Mammary epithelial cell (primary cell): ENCODE measurements at places on chromosomes 4 and X.

DNA sequence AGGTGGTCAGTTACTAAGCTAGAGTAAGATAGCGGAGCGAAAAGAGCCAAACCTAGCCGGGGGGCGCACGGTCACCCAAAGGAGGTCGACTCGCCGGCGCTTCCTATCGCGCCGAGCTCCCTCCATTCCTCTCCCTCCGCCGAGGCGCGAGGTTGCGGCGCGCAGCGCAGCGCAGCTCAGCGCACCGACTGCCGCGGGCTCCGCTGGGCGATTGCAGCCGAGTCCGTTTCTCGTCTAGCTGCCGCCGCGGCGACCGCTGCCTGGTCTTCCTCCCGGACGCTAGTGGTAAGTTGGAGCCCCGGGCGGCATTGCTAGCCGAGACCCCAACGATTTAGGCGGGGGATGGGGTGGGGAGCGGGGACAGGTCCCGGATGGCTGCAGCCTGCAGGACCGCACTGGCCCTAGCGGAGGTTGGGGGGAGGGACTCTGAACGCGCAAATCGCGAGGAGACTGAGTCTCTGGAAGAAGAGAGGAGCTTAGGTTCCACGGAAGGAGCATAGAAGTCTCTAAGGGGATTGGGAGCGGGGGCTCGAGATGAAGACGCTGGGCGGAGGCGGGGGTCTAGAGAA, 573 bp downstream of the HTR2C start:
- DNase-seq: no peak

- DNase-seq: no peak
Measured at GRCh38 chr4:139455126-139455538, 1.2 kb downstream of the RAB33B start.

DNA sequence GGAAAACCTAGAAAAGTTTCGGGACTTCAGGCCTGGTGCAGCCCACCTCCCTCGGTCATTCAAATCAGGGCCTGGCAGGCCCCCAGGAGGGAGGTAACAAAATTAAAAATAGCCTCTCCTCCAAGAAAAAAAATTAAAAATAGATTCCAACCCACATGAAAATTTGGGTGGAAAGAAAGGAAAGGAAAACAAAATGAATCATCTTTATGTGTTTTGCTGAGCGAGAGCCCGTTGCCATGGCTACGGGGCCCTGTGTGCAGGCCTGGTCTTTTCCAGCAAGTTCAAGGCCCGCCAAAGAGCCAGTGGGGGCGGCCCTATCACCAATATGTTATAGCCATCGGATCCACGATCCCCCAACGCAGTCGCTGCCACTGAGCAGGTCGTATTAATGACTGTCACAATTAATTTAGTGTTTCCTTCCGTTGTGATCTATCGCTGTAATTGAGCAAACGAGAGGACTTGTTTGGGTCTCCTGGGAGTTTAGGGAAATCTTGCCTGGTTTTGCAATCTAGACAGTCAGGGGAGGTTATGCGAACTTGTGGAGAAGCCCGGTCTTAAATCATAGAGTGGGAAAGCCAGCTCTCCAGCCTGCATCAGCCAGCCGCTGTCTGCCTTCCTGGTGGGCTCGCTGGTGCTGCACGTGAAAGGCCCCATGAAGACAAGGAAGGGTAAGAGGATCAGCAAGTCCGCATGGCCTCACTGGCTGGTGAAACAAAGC, 452.4 kb downstream of the BCOR start:
- DNase-seq: peak; percentile 15

DNA sequence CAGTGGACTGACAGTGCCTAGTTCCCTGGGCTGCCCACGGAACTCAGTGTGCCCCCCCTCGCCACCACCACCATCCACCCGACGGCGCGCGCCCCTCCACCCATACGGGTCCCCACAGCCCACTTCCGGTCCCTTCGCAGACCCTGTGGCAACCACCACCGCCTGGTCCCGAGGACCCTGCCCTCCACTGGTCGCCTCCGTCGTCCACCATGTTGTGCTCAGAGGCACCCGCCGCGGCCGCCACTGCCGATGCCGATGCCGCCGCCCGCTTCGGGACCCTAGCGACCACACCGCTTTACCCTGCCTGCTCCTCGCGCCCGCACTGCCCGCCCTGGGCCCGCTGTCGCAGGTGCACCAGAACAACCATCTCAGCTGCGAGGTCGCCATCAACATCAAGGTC, 66.5 kb upstream of the LANCL3 start:
- no peak for DNase-seq

- DNase-seq: peak; percentile 1
Measured at GRCh38 chr4:137707626-137708025, 175.3 kb upstream of the PCDH18 start.

DNA sequence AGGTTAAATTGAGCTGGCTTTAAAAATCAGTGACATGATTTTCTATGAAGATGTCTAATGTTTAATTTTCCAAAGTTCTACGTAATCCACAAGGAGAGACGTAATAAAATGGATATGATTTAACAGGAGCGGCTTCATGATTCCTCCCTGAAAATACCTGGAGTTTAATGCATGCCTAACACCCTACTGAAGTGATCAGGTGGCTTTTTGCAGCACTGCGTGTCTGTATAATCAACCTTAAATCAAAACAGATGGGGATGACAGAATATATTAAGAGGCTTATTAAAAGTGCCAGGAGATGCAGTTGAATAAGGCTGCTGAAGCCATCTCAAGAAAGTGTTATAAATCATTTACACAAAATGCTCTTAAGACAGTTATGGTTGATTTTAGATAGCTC, 112.4 kb upstream of the TLR3 start:
- no peak for DNase-seq

DNA sequence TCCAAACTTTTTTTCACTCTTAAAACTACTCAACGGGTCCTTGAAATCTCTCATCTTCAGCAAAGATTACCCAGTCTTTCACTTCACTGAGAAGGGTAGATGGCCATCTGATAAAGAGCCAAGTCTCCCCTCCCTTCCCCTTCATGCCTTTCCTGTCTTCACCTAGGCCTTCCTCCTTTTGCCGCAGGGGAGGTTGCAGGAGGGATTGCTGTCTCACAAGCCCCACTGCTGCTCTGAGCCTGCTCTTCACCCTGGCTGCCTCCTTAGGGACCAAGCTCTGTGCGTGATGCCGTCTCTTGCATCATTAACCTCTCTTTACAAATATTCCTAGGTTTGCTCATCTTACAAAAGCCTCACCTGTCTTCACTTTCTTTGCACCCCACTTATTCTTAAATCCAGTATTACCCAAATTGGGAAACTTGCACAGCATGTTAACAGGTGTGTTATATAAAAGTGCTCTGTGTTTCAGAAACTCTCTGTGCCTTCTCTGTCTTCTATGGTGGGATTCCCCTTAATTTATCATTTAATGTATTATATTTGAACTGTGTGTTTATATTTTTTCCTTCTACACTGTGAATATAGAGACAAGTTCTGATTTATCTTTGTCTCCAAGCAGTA, 3.8 kb downstream of the ZFX start:
- DNase-seq: peak; percentile 35

DNA sequence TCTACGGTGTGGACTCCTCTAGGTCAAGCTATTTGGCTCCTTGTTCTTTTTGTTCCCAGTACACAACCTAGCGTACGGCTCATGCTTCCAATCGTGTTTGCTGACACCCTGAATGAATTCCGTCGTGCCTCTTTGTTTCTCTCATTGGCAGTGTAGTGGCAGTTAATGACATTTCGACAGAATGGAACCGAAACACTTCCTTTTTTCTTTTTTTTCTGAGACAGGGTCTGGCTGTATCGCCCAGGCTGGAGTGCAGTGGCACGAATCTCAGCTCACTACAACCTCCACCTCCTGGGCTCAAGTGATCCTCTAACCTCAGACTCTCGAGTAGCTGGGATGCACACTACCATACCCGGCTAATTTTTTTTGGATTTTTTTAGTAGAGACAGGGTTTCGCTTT, 113.3 kb upstream of the ATP6AP2 start:
- no peak for DNase-seq

DNA sequence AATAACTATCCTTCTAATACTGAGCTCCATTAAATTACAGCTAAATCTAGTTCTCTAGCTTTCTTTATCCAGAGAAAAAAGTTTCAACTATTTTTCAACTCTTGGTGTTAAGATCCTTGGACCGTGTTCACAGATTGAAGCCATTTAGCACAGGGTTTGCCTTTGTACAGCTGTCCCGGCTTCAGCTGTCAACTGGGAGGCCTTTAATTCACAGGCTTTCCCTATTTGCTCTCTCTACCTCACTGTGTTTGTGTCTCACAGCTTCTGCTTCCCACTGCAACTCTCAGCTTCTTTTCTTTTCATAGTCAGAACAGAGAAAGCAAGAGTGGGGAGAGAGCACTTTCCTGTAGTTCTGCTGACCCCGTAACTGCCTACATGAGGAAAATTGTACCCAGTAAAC, 76.9 kb upstream of the SMAD1 start:
- DNase-seq: no peak

DNA sequence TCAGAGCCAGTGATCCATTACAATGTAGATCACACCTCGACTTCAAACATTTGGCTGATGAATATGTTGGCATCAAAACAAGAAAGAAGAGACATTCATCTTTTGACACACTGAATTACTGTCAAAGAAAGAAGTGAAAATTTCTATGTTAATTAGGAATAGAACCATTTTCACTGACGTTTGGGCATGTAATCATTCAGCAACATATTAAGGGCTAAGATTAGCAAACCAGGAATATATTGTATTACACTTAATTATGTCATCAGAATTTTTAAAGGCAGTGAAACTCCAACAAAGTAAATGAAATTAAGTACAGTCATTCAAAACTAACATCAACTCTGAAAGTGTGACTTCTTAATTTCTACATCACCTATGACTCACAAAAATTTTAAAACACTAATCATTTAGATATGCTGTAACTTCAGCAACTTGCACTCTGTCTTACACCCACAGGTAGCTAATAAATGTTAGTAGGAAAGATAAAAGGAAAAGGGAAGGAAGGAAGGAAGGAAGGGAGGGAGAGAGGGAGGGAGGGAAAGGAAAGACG, 1.4 kb upstream of the SMR3A start:
- peak; percentile 7 for DNase-seq

GRCh38 chrX:11566789-11567188, 98.9 kb downstream of the ARHGAP6 start:
- DNase-seq: no peak

GRCh38 chr4:16757080-16757521, 141.3 kb downstream of the LDB2 start:
- DNase-seq: no peak

- no peak for DNase-seq
Measured at GRCh38 chr4:163618845-163619244, 124.4 kb downstream of the TMA16 start.

GRCh38 chrX:11064851-11065600, 46.1 kb upstream of the HCCS start:
- DNase-seq: peak; percentile 66

DNA sequence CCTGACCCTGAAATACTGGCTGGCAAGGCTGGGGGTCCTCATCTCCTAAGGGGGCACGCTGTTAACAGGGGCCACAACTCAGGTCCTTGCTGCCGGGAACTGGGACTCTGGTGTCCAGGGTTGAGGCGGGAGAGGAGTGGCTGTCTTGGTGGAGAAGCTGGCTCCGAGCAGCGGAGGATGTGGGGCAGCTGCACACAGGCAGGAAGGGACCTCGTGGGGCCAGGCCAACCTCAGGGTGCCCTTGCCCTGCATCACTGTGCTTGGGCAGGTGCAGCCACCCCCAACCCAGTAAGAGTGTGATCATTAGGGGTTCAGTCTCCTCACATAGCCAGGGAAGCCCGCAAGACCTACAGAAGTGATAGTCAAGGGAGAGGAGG, 12.6 kb upstream of the PDE6B start:
- DNase-seq: no peak

GRCh38 chr4:154044742-154045485, 256.0 kb upstream of the SFRP2 start:
- no peak for DNase-seq

- DNase-seq: no peak
Measured at GRCh38 chr4:87882321-87882720, 49.6 kb downstream of the MEPE start.

GRCh38 chrX:118058924-118059323, 57.7 kb downstream of the KLHL13 start:
- DNase-seq: peak; percentile 40

DNA sequence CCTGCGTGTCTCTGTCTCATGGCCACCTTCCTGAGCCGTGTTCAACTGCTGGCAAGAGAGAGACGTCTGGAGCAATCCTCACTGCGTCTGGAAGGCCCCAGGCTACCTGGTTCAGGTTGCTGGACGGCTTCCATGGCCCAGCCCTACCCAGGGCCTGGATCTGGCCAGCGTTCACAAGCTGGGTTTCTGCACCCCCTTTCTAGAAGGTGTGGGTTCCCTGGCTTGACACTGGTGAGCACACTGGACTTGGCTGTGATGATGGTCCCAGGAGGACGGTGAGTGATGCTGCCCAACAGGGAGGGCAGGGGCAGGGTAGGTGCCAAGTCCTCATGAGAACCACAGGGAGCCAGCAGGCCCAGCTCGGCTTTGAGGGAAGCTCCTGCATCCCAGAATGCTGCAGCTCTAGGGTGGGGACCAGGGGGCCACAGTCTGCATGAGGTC, 63.4 kb downstream of the HTRA3 start:
- peak; percentile 21 for DNase-seq

DNA sequence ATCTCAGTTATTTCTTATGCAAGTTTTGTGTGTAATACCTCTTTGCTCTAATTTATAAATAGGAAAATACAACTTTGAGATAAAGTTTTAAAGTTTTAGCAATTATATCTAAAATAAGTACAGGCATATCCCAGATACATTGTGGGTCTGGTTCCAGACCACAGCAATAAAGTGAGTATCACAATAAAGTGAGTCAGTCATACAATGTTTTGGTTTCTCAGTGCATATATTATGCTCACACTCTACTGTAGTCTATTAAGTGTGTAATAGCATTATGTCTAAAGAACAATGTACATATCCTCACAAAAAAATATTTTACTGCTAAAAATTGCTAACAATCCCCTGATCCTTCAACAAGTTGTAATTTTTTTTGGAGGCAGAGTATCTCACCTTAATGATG, 49.2 kb downstream of the ANAPC10 start:
- DNase-seq: peak; percentile 35

DNA sequence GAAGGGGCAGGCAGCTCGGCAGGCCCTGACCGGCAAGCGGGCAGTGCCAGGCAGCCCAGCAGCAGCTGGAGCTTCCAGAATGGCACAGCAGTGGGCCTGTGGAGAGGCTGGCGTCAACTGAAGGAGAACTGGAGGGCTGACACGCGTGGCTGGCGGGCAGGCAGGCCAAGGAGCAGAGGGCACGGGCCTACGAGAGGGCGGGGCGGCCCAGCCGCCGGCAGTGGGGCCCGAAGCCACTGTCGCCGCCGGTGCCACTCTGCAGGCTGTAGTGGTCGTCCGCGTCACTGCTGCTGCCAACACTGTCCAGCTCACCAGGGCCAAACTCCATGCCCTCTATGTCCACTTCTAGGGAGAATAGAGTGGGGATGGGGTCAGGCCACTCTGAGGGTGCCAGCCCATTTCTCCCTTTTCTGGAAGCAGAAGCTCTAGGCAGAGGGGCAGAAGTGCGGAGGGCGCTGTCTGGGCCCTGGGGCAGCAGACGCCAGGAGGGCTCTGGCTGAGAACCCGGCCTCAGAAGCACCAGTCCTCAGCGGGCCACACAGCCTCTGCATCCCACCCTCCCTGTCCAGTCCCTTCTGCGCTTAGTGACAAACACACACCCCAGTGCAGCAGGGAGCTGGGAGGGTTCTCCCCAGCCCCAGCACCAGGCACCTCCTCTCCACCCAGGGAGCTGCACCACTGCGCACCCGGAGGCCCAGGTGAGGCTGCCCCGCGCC, 8.6 kb upstream of the HAUS3 start:
- no peak for DNase-seq
